T-helper 9 cell (primary cell): ENCODE measurements at places on chromosomes 11 and 22.

GRCh38 chr11:127493330-127494022 lies 492.9 kb upstream of the KIRREL3 start:
- DNase-seq: no peak

GRCh38 chr11:134657631-134658030 lies 245.6 kb upstream of the B3GAT1 start:
- no peak for DNase-seq

DNA sequence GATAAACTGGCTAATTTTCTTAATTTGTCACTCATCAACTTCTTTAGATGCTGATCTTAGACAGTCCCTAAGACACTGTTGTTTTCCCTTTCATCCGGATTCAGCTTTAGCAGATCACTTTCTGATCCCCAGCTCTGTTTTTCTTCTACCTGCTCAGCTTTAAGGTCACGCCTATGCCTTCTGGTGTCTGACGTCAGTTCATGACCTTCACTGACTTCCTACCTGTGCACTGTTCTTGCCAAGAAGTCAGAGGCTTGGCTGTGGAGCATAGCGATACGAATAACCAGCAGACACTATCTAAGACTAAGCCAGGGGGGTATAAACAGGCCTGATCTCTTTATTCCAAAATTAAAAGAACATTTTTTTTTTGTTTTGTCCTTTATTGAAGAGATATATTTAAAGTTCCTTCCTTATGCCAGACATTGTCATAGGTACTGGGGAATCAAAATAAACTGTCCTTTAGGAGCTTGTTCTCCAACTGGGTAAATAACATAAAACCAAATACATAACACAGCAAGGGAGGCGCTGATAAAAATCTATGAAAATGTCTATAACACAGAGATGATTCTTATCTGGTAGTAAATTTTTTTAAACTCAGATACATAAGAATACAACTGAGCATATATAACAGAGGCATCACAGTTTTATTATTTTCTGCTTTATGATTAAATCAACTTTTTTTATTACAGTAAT lies 352.2 kb upstream of the CTSC start:
- DNase-seq: no peak

- no peak for DNase-seq
Observed at GRCh38 chr11:129394709-129395108, 19.1 kb downstream of the BARX2 start.

GRCh38 chr11:23520226-23520960 lies 660.1 kb upstream of the CCDC179 start:
- no peak for DNase-seq

DNA sequence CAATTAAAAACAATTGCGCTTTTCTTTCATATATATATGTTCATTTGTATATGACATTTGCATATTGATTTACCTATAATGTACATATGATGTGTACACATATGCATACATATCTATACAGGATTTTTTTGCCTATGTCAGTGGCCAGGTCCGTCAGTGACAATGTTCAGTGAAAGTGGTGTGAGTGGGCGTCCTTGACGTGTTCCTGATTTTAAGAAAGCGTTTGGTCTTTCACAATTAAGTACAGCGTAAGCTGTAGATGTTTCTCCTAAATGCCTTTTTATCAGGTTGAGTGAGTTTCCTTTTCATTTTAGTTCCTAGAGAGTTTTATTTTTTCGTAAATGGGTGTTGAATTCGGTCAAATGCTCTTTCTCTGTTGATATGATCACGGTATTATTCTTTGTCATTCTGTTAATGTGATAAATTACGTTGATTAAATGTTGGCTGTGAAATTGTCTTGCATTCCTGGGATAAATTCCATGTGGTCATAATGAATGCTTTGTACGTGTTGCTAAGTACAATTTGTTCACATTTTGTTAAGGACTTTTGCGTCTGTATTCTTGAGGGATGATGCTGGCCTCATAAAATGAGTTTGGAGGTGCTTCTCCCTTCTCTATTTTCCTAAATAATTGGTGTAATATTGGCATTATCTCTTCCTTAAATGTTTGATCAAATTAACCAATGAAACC lies 10.6 kb upstream of the GNB1L start:
- no peak for DNase-seq

DNA sequence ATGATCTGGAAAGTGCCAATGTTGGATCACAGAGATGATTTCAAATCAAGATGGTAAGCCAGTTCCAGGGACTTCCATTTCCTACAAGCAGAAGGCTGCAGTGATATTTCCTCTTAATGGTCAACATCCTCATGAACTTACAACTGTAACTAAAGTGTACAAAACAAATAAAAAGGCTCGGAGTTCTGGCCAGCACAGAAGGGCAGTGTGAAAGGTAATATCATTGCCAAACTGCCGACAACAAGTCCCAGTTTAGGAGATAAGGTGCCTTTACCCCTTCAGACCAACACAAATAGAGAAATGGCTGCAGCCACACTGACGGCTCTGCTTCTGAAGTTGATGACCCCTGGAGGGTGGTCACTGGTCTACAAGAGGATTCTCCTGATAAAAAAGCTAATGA lies 91.1 kb downstream of the ETS1 start:
- no peak for DNase-seq

DNA sequence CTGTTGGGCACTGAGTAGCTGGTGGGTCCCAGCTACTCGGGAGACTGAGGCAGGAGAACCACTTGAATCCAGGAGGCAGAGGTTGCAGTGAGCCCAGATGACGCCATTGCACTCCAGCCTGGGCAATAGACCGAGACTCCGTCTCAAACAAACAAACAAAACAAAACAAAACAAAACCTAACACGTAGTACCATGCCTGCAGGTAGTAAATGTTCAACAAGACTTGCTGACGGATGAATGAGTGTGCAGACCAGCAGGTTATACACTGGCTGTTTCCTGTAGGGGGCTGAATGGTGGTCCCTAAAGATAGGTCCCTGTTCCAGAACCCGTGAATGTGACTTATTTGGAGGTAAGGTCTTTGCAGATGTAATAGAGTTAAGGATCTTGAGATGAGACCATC lies 12.8 kb upstream of the MRGPRD start:
- no peak for DNase-seq

- no peak for DNase-seq
Observed at GRCh38 chr22:29994027-29994715, 86.1 kb upstream of the HORMAD2 start.

DNA sequence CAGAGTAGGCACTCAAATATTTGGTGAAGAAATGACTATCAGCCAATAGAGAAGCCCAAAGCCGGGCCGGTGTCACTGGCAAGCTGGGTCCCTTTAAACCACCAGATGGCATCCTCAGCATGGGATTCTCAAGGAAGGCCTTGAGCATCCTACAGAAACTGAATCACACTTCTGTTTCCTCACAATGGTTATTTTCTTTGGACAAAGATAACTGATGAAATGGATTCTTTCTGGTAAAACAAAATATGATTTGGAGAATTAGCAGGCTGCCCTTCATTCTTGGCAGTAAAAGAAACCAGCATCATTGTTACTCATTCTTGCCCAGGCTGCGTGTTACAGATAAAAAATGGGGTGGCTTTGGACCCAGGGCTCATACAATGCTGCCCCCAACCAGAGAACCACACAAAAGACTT lies 30.3 kb upstream of the ASPHD2 start:
- DNase-seq: peak; percentile 19

- no peak for DNase-seq
Observed at GRCh38 chr11:16099343-16099900, 256.9 kb downstream of the SOX6 start.

- no peak for DNase-seq
Observed at GRCh38 chr11:70583781-70584218, 185.5 kb downstream of the CTTN start.

- DNase-seq: no peak
Observed at GRCh38 chr22:44464000-44464399, 34.0 kb downstream of the RTL6 start.

GRCh38 chr22:49046546-49047361 lies 780.9 kb downstream of the BRD1 start:
- DNase-seq: no peak

DNA sequence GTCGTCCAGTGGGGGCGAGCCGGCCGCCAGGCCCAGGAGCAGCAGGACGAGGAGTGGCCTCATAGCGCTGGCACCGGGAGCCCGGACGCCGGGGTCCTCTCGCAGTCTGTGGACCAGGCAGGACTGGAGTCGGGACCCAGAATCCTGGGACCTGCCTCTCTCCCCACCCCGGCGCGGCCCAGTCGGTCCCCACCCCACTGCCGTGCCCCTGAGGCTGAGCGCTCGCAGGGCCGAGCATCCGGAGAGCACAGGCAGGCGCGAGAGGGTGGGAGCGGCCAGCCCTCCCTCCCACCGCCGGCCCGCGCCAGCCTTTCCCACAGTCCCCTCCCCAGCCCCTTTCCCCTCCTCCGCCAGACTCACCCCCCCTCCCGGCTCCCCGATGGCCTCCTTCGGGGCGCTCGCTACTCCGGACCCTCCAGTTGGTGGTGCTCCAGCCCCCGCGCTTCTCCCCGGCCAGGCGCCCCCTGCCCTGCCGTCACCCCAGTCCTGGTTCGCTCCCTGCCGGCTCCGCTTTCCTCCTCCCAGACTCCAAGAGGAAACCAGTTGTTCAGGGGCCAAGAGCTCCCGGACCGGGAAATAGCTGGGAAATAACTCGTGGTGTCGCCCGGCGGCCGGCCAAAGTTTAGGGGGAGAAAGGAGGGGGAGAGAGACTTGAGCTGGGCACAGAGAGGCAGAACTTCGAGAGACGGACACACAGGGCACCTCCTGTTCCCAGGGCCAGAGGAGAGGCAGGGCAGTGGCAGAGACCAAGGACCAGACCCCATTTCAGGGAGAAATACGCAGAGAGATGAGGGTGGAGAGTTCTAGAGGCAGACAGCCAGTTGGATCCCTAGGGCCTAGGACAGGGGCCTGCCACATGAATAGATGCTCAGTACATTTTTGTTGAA lies at the start of gene C1QTNF5:
Gene C1QTNF5, minus strand, starts transcription at position 549 of the 887 bp plus-strand sequence. Its CDS starts 486 bp downstream, at position 63.
- DNase-seq: no peak

DNA sequence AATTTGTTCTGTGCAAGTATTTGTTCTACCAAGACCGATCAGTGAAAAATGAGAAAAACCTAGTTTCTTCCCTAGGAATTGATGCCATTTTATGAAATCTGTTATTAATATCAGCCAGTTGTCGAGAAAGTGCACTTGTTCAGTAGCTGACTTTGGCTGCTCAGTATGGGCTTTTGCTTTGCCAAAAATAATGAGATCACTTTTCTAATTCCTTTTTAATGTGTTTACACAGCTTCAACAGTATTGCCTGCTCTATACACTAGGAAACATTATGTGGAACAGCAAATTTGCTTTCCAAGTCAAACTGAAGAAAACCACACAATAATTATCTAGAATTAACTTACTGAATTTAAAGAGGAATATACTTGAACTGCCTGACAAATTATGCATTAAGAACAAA lies 34.4 kb downstream of the SCUBE2 start:
- DNase-seq: no peak

DNA sequence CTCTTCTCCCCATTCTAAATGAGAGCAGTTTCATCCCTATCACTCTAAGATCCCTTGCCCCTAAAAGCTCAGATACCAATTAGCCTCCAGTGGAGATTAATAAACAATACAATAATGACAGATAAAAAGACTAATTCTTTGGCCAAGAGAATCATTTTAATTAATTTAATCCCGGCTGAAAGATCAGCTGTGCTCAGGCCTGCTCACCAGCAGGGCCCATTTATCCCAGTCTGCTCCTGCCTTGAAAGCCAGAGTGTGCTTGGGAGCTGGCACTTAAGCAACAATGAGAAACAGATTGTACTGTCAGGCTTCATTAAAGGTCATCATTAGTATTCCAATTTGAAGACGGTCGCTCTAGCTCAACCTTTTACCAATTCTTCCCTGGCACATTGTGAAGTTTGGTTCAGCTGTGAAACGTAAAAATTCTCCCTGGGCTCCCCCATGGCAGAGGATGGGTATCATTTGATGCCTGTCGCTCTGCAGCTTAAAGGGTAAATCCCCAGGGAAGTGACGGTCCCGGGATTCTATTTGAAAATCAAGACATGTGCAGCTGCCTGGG lies 36.1 kb upstream of the HTATIP2 start:
- DNase-seq: no peak

GRCh38 chr11:74725701-74726100 lies 5.5 kb downstream of the CHRDL2 start:
- DNase-seq: no peak

DNA sequence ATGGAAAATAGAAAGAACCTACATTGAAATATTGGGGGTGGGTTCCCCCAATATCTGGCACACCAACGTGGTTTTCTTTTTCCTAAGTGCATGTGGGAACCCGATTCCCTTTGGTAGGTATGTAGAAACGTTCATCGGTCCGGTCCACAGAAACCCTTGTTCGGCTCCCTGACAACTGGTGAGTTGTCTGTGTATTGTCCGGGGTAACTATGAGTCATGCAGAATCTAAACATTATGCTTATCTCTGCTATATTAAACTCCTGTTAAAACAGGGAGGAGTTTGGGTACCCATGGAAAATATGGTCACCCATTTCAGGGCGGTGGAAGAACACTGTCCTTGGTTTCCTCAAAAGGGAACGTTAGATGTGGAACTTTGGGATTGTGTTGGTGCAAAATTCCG lies 25.1 kb upstream of the ALDH3B2 start:
- no peak for DNase-seq

DNA sequence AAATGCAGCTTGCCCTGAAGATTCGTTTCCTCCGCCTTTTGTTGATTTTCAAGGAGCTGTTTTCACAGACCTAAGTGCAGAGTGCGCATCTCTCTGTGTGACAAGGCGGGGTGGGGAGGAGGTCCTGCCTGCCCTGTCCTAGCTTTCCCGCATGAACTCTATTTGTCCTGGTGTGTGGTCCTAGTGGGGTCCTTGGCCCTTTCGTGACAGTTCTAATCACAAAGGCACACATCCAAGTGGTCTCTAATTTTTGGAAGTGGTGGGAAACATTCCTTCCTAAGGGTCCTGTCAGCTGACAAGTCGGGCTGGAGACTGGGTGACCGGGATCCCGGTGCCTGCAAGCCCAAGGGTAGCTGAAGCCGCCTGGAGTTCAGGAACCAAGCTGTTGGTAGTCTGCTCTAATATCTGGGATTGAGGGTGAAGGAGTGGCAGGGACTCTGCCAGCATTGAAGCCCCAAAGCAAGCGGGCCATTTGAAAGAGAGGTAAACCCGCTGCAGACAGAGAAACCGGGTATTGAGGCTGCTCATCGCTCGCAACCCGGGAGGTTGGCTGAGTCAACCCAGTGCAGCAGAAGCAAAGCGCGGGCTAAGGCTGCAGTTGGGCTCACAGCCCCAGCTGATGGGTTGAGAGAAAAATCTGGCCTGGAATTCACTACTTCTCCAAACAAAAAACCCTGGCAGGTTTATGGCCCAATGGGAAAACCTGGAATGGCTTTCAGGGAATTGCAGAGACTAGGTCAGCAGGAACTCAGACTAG lies 28.1 kb upstream of the FBXO3 start:
- no peak for DNase-seq

DNA sequence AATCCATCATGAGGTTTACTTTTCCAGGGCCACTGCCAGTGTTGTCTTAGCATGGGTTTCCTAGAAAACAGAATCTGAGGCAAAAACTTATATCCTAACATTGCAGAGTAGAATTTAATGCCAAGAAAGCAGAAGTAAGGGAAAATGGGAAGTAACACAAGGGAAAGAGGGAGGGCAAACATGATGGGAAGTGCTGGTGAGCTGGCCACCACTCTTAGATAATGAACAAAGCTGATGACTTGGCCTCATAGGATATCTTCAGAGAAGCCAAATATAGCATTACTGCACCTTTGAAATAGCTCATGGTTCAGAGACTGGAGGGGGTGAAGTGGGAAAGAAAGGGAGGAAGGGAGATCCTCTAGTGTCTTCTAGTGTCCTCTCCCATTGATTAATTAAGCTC lies 24.8 kb upstream of the CALCB start:
- DNase-seq: no peak
